ENCODE measurements at places on chromosomes 16 and 17.

DNA sequence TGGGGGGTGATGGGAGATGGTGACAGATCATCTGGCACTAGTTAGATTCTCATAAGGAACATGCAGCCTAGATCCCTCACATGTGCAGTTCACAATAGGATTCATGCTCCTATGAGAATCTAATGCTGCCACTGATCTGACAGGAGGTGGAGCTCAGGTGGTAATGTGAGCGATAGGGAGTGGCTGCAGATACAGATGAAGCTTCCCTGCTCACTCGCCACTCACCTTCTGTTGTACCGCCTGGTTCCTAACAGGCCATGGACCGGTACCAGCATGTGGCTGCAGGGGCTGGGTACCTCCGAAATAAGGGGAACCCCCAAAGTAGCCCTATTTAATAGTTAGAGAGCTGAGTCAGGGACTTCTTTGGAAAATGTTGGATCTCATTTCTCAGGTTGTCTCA lies 60.4 kb downstream of the GPRC5B start:
- DNase-seq = no peak

DNA sequence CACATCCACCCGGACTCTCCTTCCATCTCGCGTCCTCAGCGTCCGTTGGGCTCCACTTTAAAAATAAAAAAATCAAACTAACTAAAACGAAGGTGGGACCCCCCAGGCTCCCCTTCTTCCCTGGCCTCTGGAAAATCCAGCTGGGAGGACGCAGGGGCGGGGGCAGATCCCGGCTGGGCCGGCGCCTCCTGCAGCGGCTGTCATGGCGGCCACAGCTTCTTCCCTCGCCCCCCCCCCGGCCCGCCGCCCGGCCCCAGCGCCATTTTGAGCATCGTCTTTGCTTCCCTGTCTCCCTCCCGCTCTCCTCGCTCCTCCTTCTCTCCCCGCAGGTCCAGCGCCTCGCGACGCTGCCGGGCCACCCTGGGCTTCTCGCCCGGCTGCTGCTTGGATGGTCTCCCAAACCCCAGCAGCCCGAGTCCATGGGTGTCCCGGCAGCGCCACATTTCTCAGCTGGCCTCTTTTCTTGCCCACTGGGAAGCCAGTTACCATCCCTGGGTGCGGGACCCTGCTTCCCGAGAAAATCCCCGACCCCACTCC lies 3.3 kb downstream of the HOXB2 start:
- DNase-seq = peak; percentile 34

DNA sequence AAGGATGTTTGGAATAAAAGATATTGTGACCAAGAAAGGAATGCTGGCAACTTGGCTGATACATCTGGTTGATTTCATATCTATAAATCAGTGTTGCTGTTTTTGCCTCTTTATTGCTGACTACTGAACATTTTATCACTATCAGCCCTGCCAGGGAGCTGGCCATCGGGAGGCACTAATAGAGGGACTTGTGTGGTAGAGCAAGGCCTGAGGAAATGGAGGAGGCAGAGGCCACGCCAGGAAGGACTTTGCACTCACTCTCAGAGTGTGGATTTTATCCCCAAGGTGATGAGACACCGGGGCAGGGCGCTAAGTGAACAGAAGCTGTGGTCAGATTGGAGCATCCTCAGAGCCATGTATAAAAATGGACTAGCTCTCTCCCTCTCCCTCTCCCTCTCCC lies 9.3 kb upstream of the CYB561 start:
- no peak for DNase-seq

DNA sequence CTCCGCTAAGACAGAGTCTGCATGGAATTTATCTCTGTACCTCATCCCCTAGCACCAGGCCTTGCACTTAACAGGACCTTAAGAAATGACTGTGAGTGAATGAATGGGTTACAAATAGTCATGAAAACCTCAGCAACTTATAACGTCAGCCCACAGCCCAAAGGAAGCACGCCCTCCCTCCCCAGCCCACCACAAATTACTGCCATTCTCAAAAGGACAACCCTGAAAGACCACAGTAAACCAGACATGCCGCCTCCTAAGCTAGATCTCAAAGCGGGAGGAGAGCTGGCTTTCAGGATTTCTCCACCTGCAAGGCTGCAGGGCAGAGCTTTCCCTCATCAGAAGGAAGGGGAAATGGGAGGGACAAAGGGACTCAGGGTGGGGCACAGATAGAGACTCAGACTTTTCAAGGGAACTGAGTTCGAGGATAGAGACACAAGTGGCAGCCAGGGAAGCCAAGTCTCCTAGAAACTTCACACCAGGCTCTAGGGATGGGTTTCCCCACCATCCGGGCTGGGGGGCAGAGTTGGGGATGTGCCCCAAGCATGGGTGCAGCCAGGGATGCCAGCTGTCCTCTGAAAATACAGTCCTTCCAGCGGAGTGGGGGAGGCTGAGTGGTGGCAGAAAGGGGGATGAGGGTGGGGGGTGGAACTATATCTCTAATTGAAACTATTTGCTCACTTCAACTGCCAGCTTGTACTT lies 56.7 kb downstream of the PLXDC1 start:
- peak; percentile 16 for DNase-seq

DNA sequence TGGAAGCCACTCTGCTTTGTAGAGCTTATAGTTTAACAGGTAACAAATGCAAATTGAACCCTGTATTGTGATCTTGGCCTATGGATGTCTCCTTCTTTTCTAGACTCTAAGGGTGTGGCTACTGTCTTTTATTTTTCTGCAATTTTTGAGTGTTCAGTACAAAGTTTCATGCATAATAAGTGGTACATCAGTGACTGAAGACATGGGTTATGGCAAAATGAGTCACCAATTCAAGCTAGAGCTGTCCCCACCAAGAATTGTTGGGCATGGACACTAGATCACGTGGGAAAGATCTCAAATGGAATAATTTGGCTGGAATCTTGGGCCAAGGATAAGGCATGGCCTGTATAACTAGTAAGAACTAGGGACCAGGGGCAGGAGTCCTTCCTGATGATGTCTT lies 228.4 kb upstream of the N4BP1 start:
- no peak for DNase-seq

DNA sequence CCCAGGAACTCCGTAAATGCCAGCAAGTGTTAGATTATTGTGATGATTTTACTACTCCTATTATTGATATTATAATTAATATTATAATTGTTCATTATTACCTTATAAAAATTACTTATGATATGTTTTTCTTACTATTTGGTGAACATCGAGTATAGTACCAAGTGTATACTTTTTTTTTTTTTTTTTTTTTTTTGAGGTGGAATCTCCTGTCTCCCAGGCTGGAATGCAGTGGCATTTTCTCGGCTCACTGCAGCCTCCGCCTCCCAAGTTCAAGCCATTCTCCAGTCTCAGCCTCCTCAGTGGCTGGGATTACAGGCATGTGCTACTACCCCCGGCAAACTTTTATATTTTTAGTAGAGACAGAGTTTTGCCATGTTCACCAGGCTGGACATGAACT lies 347.0 kb downstream of the WWOX start:
- DNase-seq = no peak

- no peak for DNase-seq
Measured at GRCh38 chr17:56309897-56310296, 156.6 kb downstream of the ANKFN1 start.

GRCh38 chr16:21653571-21653970 lies 1.2 kb upstream of the IGSF6 start:
- no peak for DNase-seq

GRCh38 chr17:3575511-3575910 lies 17.9 kb upstream of the TRPV3 start:
- DNase-seq = no peak

DNA sequence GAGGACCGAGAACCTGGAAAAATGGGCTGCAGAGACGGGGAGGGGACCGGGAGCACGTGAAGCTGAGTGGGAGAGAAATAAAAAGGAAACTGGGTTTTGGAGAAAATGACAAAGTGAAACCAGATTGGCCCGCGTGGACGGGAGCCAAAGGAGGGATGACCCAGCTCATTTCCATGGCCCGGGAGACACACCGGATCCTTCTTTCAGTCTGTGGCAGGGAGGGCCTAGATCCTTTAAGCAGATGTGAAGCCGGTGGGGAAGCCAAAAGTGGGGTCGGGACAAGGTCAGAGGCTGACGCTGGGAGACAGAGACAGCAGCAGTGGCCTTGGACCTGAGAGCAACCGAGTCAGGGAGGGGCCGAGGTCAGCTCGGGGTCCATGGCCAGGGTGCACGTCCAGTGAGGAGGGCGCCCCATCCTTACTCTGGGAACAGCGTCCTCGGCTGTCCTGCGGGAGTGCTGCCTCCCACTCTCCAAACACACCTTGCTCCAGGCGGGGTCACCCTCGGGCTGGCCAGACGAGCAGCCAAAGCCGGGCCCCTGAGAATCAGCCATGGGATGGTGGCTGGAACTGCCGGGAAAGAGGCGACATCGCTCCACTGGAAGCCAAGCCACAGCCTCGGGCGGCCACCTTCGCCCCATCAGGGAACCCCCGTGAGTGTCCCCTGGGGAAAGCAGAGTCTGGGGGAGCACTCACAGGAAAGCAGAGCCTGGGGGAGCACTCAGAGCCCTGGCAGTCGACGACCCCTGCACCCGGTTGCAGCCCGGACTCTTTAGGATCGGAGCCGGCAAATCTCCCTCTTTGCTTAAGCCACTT lies 17.3 kb downstream of the CA5A start:
- DNase-seq = no peak

DNA sequence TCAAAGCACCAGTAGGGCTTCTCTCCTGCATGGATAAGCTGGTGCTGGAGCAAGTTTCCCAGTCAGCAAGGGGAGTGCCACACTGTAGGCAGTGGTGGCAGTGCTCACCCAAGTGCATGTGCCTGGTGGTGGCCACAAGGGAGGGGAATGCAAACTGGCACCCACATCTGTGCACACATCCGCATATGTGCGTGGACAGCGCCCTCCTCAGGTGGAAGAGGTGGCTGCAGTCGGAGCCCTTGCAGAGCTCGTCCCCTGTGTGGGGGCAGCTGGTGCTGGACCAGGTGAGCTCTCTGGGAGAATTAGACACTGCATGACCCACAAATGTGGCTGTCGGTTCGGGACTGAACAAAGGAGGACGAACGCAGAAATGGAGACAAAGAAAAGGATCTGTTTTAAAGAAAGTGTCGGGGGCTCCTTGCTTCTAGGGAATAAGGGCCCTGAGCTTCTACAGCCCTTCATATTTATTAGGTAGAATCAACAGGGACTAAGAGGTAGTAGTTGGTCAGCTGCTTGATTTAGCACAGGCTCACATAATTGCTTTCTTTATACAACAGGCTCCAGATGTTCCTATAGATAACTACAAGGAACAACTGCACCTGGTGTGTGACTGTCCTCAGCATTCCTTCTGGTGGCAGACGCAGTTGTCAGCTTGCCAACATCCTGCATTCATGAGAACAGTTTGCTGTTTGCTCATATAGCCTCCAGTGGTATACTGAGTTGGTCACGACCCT lies 5.3 kb upstream of the ZNF689 start:
- DNase-seq = peak; percentile 67

GRCh38 chr17:6374761-6375312 lies 60.1 kb downstream of the AIPL1 start:
- no peak for DNase-seq

GRCh38 chr16:5321930-5322329 lies 224.3 kb upstream of the EEF2KMT start:
- DNase-seq = no peak

DNA sequence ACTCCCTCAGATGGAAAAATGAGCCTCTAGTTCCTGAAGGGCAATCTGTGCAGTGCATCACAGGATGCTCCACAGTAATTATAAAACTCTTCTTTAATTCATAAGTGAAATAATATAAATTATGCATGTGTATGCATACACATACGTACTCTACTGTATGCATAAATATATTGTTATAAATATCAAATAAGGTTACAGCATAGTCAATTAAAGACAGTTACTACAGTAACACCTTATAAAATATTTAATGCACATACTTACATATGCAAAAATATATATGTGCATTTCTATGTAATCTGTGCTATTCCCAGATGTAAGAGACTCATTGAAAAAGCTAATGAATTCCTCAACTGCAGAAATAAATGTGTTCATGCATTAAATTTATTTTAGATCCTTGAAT lies 1515.1 kb downstream of the CDH11 start:
- no peak for DNase-seq

DNA sequence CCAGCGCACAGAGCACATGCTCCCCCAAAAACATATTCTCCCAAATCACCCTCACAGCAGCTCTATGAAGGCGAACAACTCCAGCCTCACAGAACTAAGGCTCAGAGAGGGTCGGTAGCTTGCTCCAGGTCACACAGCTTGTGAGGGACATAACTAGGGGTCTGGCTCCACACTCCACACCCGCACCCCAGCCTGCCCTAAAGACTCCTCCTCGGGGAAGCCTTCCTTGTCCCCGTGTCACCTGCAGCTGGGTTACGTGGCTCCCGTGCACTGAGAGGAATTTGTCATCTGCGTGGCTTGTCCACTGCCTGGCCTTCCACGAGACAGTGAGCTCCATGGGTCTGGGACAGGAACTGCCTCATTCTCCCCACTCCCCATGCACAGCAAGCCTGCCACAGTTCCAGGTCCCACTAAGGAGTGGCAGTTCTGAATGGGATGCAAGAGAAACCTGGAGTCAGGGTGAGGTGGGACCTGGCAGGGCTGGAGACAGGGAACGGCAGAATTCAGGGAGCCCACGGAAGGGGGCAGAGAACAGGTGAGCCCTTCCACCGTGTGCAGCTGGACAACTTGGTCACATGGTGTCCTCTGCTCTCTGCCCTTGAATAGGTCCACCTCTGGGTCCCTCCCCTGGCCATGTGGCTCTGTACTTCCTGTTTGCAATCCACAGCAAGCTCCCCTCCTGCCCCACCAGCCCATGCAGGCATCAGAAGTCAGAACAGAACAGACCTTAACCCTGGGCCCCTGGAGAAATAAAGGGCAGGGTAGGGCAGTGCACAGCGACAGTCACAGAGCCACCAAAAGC lies 27.4 kb downstream of the TNFRSF13B start:
- DNase-seq = no peak

DNA sequence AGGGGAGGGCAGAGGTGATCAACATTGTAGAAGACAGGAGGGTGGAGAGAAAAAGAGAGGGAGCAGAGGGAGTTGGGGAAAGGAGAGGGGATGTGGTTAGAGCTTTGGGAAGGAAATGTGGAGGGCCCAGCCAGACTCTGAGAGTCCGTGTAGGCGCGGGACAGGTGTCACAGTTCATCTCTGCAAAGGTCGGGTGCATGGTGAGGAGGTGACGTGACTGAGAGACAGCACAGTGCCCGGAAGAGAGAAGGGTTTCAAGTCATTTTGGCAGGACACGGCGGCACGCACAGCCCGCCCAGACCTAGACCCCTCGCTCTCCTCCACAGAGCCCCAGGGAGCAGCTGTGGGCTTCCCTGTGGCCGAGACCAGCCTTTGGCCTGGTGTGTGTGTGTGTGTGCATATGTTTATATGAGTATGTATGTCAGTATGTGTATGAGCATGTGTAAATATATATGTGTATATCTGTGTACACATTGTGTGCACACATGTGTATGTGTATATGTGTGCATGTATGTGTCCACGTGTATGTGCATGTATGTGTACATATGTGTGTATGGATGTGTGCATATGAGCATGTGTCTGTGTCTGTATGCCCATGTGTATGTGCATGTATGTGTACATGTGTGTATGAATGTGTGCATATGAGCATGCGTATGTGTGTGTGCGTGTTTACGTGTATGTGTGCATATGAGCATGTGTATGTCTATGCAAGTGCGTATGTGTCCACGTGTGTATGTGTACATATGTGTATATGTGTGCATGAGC lies 104.6 kb downstream of the SEC14L1 start:
- no peak for DNase-seq

GRCh38 chr16:80667251-80667560 lies 126.4 kb downstream of the DYNLRB2 start:
- no peak for DNase-seq

GRCh38 chr16:89685916-89686315 lies 573 bp upstream of the CDK10 start:
- DNase-seq = no peak

GRCh38 chr17:60134396-60135150 lies 15.2 kb upstream of the CA4 start:
- no peak for DNase-seq

GRCh38 chr17:50626037-50626574 lies 8.6 kb upstream of the ABCC3 start:
- DNase-seq = peak; percentile 52

All from T-helper 9 cell (primary cell).